NCI-H510A treated with DMSO at 0.1 percent for 48 hours (cell line): ENCODE measurements at places on chromosomes 12 and 14.
A peak's percentile ranks its signal among the peaks of the same experiment; 100 is the strongest.

DNA sequence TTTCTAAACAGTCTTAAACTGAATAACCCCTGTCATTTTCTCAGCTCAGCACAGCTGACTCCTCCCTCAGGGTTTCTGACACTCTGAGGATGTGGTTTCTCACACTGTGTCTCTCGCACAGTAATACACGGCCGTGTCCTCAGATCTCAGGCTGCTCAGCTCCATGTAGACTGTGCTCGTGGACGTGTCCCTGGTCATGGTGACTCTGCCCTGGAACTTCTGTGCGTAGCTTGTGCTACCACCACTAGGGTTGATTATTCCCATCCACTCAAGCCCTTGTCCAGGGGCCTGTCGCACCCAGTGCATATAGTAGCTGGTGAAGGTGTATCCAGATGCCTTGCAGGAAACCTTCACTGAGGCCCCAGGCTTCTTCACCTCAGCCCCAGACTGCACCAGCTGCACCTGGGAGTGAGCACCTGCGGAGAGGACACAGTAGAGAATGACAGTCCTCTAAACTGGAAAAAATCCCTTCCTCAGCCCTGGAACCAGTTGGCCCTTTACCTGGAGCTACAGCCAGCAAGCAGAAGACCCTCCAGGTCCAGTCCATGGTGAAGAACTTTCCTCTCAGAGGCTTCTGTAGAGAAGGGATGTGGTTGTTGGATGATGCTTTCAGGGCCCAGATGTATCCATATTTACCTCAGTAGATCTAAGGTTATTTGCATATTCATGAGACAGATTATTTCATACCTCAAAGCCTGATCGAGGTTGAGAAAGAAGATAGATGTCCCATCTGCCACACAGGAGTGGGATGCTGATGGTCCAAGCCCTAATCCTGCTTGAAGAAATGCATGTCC, 984.8 kb downstream of the TMEM121 start:
- DNase-seq, result no peak

- no peak for DNase-seq
Measured at GRCh38 chr12:57712701-57713100, 18.8 kb downstream of the OS9 start.

DNA sequence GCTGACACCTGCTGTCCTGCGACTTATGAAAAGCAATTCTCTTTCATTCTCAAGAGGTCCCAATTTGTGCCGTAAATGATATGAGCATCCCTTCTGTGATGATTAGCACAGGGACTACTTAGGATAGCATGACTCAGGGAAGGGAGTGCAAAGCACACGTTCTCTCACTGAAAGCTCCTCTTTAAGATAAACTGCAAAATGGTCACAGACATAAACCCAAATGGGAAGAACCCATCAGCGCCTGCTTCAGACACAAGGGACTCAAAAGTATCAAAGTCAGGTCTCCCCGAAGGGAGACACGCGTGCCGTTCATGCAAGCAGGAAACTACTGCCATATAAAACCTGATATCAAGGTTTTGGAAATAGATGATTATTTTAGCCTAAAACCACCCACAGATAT, 33.9 kb upstream of the PIWIL1 start:
- no peak for DNase-seq

- DNase-seq, result no peak
Measured at GRCh38 chr14:71764701-71765382, 167.4 kb upstream of the RGS6 start.

- no peak for DNase-seq
Measured at GRCh38 chr12:110564471-110564991, 18.6 kb downstream of the PPTC7 start.

DNA sequence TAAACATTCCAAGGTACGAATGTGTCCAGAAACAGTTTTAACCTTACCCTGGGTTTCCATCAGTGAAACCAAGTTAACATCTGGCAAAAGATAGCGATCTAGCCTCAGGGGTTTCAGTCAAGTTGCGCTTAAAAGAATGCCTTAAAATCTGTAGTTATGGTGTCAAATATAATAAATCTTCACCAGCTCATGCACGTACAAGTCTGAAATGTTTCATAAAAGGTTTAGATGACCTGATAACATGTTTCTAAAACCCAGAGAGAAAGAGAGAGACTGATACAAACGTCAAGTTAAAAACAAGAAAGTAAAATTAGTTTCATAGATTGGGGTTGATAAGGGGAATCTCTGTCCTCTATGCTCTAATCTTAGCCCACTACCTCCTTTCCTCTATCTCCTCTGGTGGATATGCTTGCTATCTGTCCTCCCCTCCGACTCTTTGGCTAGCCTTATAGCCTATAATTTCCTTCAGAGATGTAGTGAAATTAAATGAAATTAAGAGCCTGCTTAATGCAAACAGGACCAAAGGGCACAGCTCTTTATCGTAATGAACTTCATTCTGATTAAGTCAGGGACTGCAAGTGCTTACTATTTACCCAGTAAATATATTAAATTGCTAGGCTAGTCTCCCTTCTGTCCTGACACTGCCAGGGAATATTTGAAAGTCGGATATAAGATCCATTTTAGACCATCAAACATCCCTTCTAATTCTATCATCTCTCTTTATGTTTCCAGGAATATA, 18.4 kb upstream of the FOS start:
- DNase-seq, result no peak

DNA sequence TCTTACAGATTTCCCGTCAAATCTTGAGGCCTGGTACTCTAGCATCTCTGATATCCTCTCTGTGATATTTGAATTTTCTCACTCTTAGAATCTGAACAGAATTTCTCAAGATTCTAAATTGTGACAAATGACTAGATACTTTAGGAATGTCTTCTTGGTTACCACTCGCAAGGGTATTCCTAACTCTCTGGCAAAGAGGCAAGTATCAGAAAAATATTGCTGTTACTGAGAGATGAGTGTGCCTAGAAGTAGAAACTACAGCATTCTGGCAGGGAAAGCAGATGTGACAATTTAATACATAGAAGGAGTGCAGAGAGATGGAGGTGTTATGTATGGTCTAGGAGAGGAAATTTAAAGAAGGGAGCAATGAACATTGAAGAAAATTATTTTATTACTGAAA, 467.8 kb downstream of the LRIG3 start:
- no peak for DNase-seq

GRCh38 chr12:102436867-102437266, 43.5 kb downstream of the IGF1 start:
- no peak for DNase-seq

DNA sequence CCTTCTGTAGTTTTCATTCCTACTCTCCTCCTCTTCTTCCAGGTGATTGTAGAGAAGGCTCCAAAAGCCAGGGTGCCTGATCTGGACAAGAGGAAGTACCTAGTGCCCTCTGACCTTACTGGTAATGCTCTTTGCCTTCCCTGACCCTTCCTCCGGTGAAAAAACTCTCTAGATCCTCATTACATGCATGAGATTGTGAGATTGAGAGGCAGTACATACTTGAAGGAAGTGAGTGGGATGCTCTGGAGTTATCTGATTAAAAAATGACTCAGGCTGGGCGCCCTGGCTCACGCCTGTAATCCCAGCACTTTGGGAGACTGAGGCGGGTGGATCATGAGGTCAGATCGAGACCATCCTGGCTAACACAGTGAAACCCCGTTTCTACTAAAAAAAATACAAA, 5.3 kb downstream of the GABARAPL1 start:
- no peak for DNase-seq

DNA sequence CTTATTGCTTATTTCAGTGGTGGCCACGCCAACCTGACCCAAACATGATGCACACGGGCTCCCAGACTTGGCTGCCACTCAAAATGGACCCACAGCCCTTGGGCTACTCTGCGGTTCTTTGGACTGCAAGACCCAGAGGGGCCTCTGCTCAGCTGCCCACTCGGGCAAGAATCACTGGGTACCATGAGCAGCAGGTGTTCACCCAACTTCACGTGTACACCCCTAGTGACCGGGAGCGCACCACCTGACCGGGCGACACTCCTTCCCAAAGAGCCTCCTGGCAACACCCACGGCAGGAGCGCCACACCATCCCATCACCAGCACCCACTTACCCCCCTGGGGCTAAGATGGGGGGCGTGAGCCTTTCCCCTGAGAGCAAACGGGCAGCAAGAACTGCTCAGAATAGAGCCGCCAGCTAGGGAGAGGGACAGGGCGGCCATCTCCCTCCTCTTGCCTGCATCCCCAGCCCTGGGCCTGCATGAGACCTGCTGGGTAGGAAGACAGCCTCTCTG, 32.0 kb downstream of the CCNK start:
- DNase-seq, result no peak

GRCh38 chr14:77498984-77499527, 440 bp upstream of the ISM2 start:
- peak; percentile 54 for DNase-seq

- DNase-seq, result peak; percentile 37
Measured at GRCh38 chr14:58638231-58639197, 752 bp downstream of the DACT1 start.

GRCh38 chr12:98869886-98870503, 224.9 kb downstream of the APAF1 start:
- peak; percentile 38 for DNase-seq

DNA sequence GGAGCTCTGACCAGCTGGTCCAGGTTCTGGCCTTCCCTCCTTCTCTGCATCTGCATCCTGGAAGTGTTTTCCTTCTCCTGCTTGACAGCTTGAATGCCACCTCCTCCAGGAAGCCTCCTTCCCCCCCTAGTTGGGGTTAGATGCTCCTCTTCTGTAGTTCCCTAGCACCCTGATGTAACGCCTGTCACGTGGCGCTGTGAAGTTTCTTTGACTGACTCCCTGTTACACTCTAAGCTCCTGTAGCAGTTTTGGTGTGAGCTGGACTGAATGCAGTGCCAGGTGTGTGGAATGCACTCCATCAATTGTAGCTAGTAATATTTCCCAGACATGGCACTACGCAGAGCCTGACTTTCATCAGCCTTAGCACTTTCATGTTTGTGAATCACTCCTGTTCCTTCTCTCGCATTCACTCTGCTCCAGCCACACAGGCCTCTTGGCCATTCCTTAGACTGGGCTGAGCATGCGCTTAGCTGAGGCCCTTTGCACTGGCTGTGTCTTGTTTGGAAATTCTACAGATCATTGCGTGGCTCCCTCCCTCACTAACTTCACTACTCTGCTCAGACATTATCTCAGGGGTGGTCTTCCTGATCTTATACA, 2.1 kb upstream of the FAIM2 start:
- no peak for DNase-seq

- DNase-seq, result no peak
Measured at GRCh38 chr14:59214702-59215302, 26.3 kb downstream of the DAAM1 start.

GRCh38 chr14:63725786-63726460, 1.9 kb downstream of the SGPP1 start:
- peak; percentile 7 for DNase-seq

GRCh38 chr12:27213304-27213703, 30.8 kb upstream of the STK38L start:
- no peak for DNase-seq
